ENCODE measurements at places on chromosomes 1 and 21.

DNA sequence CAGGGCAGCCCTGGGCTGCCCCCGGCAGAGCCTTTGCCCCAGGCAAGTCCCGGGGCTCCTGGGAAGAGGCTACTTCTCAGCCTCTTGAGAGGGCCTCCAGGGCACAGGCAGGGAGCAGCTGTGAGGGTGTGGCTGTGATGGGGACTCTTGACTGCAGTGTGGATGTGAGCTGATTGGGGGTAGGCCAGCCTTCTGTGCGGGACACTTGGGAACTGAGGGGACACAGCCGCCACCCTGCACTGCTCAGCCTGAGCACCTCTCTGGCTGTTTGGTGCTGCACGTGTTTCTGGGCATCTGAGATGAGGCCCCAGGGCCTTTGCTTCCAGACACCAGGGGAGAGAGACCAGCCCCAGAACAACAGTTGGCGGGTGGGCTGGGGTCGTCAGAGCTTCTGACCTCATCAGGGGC, 62.1 kb downstream of the SKI start:
- no peak for DNase-seq

GRCh38 chr1:180230791-180231505, 884 bp downstream of the LHX4 start:
- no peak for DNase-seq

- DNase-seq, result no peak
These were observed 90.1 kb upstream of the DIRAS3 start for GRCh38 chr1:68140536-68140935.

- no peak for DNase-seq
These were observed 828 bp upstream of the RGS8 start for GRCh38 chr1:182685215-182685614.

DNA sequence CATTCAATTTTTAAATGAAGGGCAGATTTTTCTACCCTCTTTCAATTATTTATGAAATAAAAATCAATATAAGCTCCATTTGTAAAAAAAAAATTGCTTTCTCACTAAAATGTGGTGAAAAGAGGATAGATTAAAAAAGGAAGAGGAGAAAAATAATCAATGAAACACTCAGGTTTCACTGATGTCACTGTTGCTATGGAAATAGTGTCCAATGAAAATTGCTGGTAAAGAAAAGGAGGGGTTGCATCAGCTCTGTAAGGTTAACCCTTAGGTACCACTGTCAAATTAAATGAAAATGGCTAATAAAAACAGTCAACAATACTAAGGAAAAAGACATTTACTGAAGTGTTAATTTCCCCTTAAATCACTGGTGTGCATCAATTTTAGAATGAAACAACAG, 91.6 kb upstream of the TTC39A start:
- no peak for DNase-seq

GRCh38 chr1:243745356-243745755, 104.7 kb downstream of the AKT3 start:
- no peak for DNase-seq

- DNase-seq, result no peak
These were observed 1.1 kb downstream of the ADGRB2 start for GRCh38 chr1:31762726-31763670.

- no peak for DNase-seq
These were observed 4.6 kb upstream of the RAD54L start for GRCh38 chr1:46242918-46243317.

GRCh38 chr1:96361961-96362360, 359.6 kb upstream of the PTBP2 start:
- no peak for DNase-seq

DNA sequence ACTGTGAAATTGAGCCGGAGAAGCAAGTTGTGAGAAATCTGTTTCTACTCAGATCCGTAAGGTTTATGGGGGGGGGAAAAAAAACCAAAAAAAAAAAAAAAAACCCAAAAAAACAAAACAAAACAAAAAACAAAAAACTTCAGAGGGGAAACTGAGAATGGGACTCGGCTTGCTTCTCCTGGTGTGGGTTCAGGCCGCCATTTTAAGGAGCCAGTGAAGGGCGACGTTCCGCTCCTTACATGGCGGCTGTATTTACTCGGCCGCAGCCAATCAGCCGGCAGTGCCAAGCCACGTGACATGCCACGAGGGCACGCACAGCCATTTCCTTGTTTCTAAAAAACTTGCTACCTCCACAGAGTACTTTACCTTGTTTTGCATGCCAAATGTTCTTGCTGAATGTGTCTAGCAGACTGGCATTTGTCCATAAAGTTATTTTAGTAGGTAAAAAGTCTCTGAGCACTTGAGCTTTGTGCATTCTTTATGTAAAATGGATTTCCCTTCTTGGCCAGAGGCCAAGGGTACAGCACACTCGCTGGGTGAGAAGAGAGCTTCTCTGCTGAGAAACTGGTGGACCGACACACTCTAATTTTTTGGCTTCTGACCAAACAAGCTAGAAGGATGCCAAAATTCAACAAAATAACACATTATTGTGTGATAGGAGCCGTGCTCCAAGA, 101.8 kb downstream of the NFIA start:
- no peak for DNase-seq

DNA sequence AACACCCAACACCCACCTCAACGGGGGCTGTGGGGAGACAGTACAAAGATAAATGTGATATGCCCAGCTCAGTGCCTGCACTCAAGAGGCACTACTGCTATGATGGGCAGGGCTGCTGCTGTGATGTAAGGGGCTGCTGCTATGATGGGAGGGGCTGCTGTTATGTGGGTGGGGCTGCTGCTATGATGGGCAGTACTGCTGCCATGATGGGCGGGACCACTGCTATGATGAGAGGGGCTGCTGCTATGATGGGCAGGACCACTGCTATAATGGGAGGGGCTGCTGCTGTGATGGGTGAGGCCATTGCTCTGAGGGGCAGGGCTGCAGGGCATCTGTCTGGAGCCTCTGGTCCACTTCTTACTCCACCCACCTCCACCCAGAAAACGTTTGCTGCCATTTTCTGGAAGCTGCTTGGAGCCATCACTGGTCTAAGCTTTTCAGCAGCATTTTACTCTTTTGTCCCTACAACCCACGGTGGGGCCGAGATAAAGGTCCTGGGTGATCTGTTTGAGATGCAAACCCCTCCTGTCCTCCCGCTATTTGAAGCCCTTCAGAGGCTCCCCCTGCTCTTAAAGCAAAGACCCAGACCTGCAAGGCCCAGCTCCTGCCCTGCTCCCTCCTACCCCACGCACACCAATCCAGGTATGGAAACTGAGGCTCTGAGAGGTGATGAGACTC, 656.9 kb downstream of the PTPRU start:
- no peak for DNase-seq

DNA sequence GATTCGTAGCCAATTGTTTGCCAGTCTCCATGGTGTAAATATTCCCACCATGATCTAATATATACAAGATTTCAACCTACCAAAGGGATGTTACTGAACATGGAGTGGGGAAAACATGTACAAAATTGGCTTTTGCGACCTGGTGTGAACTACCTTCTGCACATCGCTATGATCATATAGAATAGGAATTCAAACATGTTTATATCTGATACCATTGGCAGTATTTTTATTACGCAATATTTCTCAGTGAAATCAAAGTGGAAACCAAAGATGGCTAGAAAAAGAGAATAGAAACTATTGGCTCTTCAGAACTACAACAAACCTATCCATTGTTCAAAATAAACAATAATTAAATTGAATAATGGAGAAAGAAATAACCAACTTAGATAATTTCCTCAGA, 285.1 kb downstream of the TPR start:
- no peak for DNase-seq

DNA sequence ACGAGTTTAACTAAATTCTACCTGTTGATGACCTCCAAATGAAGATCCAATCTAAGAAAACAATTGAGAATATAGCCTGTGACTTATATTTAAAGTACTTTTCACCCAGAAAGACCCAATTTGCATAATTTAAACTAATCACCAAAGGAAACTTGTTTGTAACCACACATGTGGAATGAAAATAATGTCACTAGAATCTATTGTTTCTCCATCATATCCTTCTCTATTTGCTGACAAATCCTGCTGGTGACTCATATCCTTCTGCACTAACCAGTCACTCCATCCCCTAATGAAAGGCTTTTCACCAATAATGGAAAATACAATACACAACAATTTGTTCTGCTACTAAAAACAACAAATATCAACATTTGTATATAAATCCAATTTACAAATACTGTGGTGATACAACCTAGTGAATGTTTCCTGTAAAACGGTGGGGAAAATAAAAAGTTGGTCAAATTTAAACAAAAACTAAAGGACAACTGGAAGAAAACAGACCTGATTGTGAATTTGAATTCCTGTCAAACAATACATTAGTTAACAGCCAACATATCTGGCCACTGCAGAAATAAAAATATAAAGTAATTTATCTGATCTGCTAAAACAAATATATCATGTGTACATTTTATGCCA, 6.5 kb downstream of the PTP4A2 start:
- DNase-seq, result no peak

DNA sequence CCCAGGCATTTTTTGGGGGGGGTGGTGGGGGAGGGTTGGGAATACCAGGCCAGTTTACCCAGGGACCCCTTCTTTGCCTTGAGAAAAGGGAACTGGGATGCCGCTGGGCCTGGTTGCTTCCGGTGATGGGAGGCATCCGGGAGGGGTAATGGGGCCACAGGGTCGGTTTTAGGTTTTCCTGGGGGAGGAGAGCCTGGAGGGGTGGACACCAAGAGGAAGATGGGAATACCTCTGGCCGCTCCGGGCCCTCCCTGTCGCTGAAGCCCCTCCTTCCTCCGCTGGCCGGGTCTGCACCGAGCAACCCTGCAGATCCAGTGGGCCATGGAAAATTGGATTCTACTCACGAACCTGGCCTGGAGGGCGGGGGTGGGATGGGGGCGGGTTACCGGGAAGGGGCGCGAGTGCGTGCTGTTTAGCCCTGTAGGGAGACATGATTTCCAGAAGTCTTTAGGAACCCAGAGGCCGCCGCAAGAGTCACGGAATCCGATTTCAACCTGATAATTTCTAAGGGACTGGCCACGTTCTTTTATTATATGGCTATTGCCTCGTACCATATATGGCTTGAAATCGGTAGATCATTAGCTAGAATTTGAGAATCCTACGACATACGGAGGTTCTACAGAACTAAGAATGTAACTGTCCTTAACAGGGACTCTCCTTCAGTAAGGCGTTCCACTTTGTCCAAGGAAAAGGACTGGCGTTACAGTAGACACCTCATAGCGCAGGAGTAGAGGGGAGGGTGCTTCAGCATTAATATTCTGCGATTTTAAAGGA, 749 bp downstream of the AKIRIN1 start:
- no peak for DNase-seq

DNA sequence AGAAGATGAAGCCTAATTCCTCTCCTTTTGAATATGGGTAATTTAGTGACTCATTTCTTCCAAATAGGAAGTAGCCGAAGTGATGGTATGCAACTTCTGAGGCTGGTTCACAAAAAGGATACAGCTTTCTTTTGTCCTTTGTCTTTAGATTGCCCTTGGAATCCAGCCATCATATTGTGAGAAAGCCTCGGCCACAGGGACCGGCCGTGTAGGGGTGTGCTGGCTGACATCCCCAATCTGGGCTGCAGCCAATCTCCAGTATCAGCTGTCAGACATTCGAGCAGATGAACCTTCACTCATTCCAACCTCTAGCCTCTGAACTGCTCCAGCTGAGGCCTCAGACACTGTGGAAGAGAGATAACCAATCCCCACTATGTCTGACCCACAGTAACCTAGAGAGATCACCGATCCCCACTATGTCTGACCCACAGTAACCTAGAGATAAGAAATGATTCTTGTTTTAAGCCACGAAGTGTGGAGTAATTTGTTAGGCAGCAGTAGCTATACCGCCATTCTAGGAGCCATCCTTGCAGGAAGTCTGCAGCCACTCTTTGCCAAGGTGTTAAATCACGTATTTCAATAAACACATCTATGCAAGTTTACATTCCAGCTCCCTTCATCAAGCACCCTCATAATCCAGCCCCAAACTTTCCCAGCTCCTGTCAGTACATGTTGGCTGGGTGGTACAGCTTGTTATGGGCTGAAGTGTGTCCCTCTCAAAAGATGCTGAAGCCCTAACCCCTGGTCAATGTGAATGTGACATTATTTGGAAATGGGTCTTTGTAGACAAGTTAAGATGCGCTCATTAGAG, 2.9 kb upstream of the DIP2A start:
- no peak for DNase-seq

DNA sequence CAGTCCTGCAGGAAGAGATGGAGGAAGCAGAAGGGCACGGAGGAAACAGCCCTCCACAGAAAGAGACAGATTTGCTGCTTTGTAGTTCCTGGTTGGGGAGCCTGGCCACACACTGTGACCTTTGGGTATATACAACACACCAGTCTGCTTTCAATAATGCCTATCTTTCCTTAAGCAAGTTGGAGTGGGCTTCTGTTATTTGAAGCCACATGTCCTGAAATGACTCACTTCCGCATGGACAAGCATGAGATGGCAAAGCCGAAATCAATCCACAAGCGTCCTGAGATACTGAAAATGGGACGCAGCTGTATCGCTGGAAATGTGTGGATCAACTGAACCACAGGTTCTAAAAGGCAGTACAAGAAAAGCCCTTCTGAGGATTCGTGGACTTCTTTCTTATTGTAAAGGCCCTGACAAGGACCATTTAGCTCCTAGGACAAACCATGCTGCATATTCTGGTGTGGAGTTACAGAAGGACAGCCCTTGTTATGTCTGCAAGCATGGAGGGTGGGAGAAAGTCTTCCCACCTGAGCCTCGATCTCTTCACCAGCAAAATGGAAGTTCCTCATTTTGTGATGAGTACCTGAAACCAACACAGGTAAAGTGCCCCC, 22.7 kb upstream of the FHAD1 start:
- DNase-seq, result no peak

- no peak for DNase-seq
These were observed 30.3 kb upstream of the TMEM51 start for GRCh38 chr1:15123270-15123669.

DNA sequence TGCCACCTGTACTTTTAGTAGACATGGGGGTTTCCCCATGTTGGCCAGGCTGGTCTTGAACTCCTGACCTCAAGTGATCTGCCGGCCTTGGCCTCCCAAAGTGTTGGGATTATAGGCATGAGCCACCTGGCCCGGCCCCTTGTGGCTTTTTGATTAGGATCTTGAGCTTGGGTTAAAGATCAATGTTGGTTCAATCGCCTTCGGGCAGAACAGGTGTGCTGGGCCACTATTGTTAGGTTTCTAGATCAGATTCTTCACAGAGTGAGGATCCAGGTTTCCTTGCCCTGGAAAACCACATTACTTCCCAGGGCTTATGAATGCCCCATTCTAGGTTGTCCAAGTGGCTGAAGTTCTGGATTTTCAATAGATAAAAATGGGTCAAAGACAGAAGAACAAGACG, 6.1 kb downstream of the ETV3 start:
- DNase-seq, result no peak

- DNase-seq, result no peak
These were observed 4.3 kb downstream of the MAN1A2 start for GRCh38 chr1:117371441-117372151.

DNA sequence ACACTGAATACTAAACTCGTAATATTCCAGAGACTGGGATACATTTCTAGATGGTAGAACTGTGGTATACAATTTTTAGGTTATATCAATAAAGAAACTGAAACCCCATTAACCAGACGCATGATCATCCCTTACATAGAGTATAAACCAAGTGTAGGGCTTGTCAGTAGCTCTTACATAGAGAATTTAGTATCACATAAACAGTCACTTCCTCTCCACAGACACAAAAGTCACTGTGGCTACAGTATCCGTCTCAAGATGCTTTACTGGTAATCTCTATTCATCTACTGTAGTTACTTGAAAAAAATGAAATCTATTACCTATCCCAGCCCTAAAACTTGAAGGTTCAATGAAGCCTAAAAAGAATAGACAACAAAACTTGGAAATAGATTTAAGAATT, 252.3 kb upstream of the TMPRSS15 start:
- no peak for DNase-seq

GRCh38 chr1:167141963-167142362, 48.1 kb downstream of the STYXL2 start:
- DNase-seq, result no peak

Data from stimulated activated CD8-positive, alpha-beta memory T cell treated with anti-CD3 and anti-CD28 coated beads, Interleukin-15, amount 100 ng/mL, for 24 hours (primary cell).